ENCODE measurements at places on chromosomes 5 and 9.

DNA sequence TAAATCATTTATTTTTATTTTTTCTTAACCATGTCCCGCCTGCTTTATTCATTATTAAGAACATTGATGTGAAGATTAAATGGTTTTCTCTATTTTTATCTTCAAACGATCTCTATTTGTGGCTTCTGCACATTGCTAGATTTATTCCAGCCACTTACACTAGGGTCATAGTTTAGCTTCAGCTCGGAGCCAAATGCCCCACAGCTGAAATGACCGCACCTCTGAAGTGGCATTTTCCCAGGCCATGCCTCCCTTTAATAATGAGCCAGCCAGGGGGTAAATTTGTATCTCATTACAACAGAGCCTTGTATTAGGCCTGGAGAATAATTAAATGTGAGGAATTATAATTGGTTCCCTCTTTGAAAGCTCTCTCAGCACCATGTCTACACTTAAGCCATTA, 89.4 kb downstream of the DOCK8 start:
- no peak for DNase-seq

GRCh38 chr5:58933891-58934628, 351.2 kb downstream of the RAB3C start:
- no peak for DNase-seq

GRCh38 chr5:73115399-73116051, 4.8 kb upstream of the TMEM171 start:
- peak; percentile 96 for DNase-seq

GRCh38 chr9:82369251-82369945, 380.8 kb downstream of the SPATA31D1 start:
- DNase-seq = no peak

DNA sequence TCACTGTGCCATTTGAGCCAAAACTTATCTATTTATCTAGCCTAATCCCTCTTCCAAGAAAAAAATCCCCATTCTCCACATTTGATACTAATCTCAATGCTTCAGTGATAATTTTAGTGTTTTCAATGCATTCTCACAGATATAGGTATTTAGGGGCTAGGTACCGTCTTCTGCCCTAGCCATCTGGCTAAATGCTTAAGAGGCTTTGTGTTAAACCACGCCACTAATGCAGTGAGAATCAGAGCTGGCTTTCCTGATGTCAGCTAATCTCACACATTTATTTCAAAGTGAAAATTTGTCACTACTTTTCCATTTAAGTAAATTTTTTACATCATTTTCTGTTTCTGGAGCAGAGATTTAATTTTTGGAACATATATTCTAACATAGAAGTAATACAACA, 479.7 kb downstream of the MAN2A1 start:
- DNase-seq = no peak

DNA sequence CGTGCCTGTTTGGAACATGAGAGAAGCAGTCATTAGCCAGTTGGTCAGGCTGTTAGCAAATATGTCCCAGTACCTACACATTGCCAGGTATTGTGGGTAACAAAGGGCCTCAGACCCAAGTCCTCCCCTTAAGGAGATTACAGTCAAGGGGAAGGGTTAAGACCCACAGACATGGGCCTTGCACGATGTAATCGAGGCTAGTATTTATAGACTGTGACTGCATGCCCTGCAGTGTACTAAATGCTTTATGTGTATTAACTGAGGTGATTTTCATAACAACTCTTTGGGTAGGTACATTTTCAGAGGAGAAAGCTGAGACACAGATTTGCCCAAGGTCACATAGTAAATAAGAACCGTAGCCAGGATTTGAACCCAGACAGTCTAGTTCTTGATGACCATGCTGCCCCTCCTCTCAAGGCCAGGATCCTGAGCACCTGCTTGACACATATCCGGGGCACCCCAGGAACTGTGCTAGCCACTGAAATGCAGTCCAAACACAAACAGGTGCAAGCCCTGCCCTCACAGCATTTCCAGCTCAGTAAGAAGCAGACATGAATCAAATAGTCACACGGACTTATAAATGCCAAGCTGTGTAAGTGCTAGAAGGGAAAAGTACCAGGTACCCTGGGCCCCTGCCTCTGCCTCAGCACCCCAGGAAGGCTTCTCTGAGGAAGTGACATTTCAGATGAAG, 32.0 kb upstream of the GRPEL2 start:
- DNase-seq = no peak

GRCh38 chr5:111116550-111116949, 24.4 kb downstream of the WDR36 start:
- DNase-seq = no peak

GRCh38 chr5:75558981-75559632, 47.4 kb downstream of the POLK start:
- no peak for DNase-seq

GRCh38 chr9:12425878-12426864, 267.0 kb upstream of the TYRP1 start:
- peak; percentile 25 for DNase-seq

- DNase-seq = no peak
These were observed 8.8 kb downstream of the ATP10B start for GRCh38 chr5:160843240-160843639.

GRCh38 chr5:138408023-138408422, 30.8 kb upstream of the REEP2 start:
- no peak for DNase-seq

DNA sequence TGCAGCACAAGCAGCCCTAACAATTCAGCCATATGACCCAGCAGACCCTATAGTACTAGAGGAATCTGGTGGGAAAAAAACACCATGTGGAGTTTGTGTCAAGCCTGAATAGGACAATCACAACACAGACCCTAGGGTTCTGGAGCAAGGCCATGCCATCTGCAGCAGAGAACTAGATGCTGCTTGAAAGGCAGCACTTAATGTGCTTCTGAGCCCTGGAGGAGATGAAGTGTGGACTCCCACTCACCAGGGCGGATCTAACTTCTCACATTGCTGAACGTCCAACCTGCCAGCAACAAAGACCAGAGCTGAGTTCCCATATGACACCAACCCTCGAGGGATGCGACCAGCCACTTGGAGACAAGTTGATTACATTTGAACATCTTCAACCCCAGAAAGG, 43.2 kb downstream of the GABBR2 start:
- DNase-seq = no peak

GRCh38 chr9:81898851-81899250, 29.4 kb upstream of the SPATA31D4 start:
- peak; percentile 22 for DNase-seq

DNA sequence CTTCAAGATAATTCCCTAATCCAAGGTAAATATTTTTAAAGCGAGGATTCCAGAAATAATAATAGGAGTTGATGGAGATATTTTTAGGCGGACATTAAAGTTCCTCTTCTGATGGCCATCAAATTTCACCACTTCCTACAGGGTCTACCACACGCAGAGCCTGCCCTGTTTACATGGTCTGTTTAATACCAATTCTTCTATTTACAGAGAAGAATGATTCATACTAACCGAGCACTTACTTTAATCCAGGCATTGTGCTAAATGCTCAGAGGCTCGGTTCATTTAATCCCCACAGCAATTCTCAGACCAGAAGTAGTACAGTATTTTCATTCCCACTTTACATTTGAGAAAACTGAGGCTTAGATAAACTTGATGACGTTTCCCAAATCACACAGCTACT, 3.0 kb upstream of the ITGA1 start:
- DNase-seq = no peak

DNA sequence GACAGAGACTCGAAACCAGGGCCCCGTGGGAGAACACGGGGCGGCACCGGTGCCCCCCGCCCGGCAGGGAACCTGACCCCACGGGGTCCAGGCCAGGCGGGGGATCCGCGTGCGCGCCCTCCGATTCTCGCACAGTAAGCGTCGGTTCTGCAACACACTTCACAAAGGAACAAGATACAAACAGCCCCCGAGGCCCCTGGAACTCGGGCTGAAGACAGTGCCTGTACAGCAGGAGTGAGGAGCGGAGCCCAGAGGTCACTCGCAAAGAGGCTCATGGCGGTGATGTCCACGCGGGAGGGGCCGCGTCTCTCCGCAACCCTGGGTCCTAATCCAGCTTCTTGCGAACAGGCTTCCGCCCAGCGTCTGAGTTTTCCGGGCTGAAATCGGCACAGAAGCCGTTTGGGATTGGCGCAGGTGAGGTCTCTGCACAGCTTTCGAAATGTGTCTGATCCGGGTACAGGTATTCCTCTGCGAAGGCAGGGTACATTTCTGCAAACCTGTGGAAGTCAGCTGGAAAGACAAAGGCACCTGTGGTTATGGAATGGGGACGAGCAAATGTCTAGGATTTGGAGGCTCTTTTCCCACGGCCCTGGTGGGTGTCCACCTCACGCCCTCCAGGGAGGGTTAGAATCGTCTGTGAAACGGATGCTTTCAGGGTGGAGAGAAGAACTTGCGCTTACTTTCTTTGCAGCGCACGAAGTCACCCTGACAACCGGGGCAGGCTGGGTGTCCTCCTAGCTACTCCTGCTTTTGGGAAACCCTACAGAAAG, 18.3 kb upstream of the SLC6A3 start:
- DNase-seq = no peak

GRCh38 chr5:40288800-40289485, 390.8 kb upstream of the PTGER4 start:
- DNase-seq = no peak

DNA sequence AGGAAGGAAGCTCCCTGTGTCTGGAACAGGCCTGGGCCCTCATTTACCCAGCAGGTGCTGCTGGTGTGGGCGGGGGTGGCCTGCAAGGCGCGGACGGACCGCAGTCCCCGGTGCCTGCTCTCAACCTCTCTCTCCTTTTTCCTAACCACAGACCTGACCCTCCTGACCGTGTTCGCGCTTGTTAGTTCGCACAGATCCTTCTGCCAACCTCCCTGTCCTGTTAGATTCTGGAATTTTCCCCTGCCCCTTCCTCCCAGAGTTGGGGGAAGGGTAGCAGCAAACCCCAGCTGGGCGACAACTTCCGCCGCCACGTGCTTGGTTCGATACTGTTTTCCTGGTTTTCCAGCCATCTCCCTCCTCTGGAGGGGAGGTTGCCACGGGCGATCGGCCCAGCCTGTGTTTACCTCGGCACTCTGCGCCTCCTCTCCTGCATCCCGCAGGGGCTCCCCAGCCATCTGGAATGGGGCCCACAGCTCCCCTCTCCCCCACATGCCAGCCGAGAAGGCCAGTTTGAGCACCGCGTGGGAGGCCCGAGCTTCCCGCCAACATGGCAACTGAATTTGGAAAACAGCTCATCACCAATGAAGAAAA, 70.8 kb upstream of the UNC5A start:
- DNase-seq = no peak

GRCh38 chr9:130235558-130236435, 29.8 kb upstream of the HMCN2 start:
- DNase-seq = peak; percentile 66

Measured in fibroblast of skin of scalp (primary cell).